ENCODE measurements at places on chromosomes 7 and 10.

DNA sequence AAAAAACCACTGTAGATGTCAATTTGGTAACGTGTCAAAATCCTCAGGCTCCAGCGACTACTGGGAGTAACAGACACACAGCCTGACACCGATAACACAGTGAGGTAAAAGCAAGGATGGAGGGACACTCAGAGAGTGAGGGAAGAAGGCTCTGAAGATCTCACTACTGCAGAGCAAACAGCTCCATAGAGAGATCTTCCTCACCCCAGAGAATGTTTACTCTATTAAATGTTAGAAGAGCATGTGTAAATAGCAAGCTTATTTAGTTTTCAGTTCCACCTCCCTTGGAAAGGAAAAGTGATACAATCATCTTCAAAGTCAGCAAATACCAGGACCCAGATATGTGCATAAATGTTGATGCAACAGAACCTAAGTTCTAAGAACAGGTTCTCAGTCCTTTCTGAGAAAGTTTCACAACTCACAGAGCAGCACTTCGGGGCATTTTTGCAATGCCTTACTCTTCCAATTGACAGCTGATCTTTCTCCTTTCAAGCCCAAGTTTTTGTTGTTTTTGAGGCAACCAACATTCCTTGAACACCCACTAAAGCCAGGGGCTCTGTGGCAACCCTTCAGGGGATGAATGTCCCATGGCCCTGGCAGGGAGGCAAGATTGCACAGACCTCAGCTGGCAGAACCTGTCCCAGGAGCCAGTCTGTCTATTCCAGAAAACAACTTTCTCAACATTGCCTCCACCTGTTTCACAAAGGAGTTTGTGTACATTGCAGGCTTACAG lies 177.4 kb downstream of the SFMBT2 start:
- no peak for DNase-seq

- DNase-seq: peak; percentile 97
These were observed 4.5 kb upstream of the TFPI2 start for GRCh38 chr7:93894966-93895640.

GRCh38 chr7:22722536-22723180 lies 4.3 kb upstream of the IL6 start:
- no peak for DNase-seq

DNA sequence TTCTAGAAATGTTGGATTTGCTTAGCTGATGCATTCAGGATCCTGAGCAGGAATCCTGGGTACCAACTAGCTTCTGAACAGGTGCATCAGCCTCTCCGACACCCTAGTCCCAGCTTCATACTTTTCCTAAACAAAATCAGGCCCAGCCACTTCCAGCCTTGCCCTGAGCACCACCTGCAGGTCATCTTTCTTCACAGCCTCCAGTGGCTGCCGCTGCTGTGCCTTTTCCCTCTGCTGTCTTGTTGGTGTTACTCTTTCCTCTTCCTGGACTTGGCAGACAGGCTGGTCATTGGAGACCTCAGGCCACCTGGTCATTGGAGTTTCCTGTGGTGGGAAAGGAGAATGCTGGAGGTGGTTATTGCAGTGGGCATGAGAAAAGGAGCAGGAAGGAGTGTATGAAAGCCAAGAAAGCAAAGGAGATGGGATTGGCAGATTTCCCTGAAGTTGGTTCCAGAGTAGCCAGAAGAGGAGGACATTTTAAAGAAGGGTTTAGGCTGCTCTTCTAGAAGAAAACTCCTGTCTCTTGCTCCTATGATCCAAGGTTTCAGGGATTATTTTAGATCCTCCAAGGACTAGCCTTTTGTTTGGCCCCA lies 48.2 kb upstream of the NFKB2 start:
- DNase-seq: peak; percentile 69

- no peak for DNase-seq
These were observed 110.2 kb downstream of the TAF3 start for GRCh38 chr10:7928536-7928935.

DNA sequence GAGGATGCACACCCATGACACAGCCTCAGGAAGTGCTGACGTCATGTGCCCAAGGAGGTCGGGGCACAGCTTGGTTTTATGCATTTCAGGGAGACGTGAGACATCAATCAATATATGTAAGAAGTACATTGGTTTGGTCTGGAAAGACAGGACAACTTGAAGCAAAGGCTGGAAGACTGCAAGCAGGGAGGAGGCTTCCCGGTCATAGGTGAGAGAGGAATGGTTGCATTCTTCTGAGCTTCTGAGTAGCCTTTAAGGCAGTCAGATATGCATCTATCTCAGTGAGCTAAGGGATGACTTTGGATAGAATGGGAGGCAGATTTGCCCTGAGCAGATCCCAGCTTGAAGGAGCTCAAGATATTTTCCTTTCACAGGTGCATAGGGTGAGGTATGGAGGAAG lies 349.5 kb downstream of the TYW1 start:
- DNase-seq: no peak

DNA sequence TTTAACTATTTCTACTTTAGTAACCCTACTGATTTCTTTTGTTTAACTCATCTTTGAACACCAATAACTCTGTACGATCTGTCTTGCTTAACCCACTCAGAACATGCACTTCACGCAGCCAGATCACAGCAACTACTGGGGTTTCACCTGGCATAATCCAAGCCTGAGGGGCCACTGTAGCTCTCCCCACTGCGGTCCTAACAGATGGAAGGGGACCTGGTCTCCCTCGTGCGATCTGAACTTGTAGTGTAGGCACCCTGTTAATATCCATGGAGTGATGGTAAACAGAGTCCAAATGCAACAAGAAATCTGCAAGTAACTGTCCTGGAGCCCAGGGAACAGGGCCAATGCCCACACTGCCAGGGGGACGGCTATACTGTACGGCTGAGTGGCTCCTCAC lies 45.5 kb downstream of the INSIG1 start:
- no peak for DNase-seq

DNA sequence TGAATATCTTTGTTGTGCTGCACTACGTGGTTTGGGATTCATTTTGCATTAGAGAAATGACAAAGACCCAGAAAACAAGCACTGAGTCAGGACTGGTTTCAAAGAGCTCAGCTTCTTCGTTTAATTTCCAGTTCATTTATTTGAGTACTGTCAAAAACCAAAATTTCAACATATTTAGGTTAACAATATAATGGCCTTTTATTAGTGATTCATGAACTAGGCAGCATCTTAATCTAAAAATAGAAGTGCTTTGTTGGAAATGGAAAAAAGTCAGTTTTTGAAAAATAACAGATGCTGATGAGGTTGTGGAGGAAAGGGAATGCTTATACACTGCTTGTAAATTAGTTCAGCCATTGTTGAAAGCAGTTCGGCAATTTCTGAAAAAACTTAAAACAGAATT lies 856.4 kb downstream of the LRMDA start:
- DNase-seq: no peak

- DNase-seq: no peak
These were observed 49.8 kb upstream of the PDZD8 start for GRCh38 chr10:117424883-117425649.

DNA sequence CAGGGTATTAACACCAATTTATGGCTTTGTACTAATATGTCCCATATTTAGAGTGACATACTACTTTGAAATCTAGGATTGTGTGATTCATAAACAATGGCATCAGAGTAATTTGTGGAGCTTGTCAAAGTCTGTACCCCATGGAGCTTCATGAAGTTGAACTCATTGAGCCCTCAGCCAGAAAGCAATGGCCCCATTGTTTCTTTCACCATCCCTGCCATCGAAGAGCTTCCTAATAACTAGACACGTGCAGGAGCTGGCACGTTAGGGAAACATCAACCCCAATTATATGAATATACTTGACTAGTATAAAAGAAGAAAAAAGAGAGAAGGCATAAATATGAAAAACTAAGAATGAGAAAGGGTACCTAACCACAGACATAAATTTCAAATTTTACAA lies 206.6 kb downstream of the CXCL12 start:
- no peak for DNase-seq

GRCh38 chr10:98655492-98655891 lies 208.8 kb upstream of the HPS1 start:
- DNase-seq: no peak

DNA sequence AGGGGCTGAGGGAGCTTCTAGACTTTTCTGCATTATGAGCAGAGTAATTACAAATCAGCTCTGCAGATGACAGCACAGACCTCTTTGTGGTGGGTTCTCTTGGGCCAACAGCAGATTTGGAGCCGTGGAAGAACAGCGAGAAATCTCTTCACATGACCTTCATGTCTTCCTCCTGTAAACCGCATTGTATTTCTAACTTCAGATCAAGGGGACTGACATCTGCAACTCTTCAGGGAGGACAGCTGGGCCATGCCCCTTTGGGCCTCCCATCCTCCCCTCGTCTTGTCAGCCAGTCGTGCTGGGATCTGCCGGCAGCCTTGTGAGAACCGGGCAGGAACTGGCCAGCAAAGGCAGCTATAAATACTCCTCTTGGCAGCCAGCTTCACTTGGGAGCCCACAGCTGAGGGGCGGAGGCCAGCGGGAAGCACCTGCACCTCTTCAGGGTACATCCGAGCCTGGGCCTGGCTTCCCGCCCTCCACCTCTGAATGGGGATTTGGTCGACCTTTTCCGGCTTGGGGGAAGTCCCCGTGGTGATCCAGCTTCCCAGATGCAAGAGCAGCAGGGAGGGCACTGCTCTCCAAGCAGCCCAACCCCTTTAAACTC lies 54.7 kb downstream of the STEAP1B start:
- DNase-seq: peak; percentile 19

DNA sequence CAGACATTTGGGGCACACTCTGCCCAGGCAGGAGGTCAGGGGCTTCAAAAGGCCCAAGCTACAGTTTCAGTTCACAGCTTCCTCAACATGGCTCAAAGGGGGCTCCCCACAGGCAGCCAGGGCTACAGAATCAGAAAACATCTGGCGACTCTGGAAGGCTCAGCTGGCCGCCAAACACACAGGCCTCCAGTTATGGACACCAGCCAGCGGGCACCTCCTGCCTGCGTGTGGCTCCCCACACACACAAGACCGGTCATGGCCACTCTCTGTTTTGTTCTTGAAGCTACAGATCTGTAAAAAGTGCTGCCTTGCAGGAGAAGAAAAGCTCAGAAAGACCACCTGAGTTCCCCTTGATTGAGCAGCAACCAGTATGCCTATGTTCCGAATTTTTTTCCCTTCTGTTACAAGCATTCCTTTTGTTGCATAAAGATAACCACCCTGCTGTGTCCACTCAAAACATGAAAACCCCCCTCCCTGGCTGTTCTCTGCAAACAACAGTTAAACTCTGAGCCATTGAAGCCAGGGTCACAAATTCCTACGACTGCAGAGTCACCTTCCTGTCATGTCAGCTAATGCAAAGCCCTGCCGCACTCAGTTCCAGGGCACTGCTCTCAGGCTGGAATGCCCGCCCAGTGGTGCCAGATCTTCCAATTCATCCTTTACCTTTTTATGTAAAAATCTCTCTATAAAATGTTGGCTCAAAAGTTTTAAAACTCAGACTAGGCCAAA lies 33.6 kb downstream of the VSTM4 start:
- DNase-seq: no peak

DNA sequence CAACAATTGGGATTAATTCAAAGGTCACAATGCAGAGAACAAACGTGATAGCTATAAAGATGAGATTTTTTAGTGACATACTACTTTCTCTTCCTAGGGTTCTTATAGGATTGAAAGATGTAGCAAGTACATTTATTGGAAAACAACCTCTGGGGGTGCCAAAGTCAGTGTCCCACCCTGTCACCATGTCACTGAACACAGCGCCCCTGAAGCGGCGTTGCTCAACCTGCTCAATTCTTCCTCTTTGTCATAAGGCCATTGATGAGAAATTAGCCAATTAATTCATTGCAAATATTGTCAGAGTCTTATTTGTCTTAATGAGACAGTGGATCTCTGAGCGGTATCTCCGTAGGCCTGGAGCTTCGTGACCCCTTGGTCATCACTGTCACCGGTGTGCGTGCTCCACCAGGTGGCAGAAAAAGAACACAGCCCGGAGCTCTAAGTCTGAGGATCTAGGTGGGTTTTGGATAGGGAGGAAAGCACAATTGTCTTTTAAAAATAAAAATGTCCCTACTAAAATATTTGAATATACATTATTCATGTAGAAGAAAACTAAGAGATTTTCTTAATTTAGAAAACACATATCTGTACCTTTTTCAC lies 362.6 kb downstream of the PAXIP1 start:
- peak; percentile 26 for DNase-seq

DNA sequence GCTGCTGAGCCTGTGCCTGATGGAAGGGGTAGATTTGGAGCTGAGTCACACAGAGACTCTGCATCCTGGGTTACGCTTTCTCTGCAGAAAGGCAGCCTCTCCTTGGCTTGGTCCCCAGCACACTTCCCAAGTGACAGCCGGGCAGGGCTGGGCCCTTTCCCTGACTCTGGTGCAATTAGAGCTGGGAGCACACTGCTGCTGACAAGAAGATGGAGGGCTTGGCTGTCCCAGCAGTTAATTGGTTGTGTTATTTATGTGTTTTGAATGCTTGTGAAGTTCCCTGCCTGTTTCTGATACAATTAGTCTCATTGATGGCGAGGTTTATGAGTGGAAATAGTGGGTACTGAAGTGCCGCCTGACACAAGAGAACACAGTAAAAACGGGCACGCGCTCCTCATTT lies 123.6 kb downstream of the TCERG1L start:
- no peak for DNase-seq

DNA sequence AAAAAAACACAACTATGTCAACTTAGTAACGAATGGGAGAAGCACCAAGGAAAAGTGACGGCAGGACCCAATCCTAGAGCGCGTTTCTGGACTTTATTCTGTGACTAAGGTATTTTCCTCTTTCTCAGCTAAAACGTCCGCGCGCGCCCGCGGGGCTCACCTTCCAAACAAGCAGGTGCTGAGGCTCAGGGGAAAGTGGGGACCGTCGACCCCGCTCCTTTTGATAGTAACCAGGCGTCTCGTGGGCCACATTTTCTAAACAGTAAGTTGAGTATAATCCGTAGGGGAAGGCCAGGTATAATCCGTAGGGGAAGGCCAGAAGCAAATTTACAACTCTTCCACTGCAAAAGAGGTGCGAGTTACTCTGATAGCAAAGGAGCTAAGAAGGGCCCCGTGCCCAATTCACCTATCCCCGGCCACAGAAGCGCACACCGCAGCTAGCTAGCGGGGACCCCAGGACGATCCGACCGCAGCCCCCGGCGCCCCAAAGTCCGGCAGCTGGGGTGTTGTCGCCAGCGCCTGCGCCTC lies 743 bp downstream of the MKI67 start:
- DNase-seq: peak; percentile 21

GRCh38 chr10:16930540-16930939 lies 113.3 kb upstream of the RSU1 start:
- no peak for DNase-seq

GRCh38 chr10:76017026-76017732 lies 585.8 kb downstream of the LRMDA start:
- DNase-seq: no peak

DNA sequence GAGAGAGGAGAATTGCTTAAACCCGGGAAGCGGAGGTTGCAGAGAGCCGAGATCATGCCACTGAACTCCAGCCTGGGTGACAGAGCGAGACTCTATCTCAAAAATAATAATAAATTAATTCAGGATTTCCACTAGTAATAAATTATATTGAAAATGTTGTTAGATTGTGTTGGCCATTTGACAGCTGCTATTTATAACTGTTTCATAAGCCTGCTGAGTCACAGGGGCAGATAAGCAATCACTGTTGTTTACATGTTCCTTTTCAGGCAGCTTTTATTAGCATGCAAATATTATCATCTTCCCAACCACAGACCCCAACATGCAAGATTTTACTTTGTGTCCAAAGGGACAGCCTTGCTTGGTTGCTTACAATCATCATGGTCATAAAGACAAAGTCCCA lies 49.5 kb upstream of the ZNF138 start:
- DNase-seq: no peak
